Activated T-helper 17 cell treated with anti-CD3 and anti-CD28 coated beads, Interleukin-2, amount 50 U/mL, for 72 hours (primary cell): ENCODE measurements at places on chromosomes 13 and 19. TPM values are rescaled to one million over a fixed set of nuclear protein-coding genes. Genes with fewer than 3 reads are reported as not detected.
A peak's percentile ranks its signal among the peaks of the same experiment; 100 is the strongest.

Gene GIPR
- 32.3 TPM for total RNA-seq

Gene TJP3
- total RNA-seq, result 1.5 TPM

Gene ANKLE1
- total RNA-seq, result 11.6 TPM

DNA sequence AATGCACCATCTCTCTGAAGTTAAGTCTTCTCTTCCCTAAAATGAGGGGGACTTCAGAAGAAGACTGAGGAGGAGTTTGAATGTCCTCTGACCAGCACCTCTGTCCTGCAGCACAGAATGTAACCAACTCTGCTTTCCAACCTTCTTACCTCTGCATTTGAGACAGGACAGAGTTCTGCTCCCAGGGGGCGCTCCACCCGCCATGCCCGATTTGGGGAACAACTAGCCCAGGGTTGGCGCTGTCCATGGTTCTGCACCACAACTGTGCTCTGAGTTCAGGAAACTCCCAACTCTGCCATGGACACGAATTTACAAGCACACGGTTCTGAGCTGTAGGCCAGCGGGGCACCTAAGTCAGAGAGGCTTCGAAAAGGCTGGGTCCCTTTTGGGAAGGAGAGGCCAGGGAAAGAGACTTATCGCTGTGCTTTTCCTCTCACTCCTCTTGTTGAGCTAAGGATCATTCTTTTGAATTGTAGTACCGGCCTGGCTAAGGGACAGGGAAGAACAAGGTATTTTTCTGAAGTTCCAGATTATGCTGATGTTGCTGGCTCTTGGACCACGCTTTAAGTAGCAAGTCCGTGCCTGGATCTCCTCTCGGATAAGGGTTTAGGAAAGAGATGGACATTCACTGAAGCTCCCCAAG, 22.2 kb downstream of the SIGLEC5 start:
- ATAC-seq, result peak; percentile 24

GRCh38 chr13:113089693-113090414, 15.7 kb upstream of the F7 start:
- ATAC-seq, result no peak

DNA sequence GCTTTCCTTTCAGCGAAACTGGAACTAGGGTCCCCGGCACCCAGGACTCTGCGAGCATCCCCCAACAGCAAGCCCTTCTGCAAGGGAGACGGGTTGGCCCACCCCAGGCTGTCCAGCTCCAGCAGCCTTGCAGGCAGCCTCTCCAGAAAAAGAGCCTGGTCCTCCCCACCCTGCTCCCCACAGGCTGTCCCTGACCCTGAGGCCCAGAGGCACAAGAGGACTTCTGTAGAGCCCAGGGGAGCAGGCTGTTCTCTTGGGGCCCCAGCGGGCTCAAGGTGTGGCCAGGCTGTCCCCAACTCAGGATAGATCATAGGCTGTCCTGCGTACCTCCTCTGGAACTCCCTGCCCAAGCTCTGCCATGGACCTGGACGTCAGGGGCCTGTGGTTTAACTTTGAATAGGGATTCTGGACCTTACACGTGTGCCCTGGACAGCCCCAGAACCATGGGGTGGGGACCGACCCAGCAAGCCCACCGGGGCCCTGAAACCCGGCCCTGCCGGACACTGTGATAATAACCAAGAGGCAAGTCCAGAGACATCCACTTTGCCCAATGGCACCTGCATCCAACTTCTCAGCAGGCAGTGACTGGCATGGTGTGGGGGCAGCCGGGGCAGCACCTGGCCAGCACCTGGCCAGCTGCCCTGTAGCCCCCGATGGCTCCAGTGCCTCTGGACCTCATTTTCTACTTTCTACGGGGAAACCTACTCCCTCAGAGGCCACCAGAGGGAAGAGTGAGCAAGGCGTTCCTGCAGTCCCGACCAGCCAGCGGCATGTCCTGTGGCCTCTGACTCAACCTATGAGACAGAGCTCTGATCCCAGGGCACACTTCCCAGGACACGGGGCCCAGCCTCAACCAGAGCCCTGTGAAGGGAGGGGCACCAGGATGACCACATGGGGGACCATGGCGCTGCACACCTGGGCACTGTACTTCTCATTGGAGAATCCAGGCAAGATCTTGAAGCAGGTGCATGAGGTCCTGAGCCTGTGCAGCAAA, 50.9 kb upstream of the TPM4 start:
- peak; percentile 20 for ATAC-seq

DNA sequence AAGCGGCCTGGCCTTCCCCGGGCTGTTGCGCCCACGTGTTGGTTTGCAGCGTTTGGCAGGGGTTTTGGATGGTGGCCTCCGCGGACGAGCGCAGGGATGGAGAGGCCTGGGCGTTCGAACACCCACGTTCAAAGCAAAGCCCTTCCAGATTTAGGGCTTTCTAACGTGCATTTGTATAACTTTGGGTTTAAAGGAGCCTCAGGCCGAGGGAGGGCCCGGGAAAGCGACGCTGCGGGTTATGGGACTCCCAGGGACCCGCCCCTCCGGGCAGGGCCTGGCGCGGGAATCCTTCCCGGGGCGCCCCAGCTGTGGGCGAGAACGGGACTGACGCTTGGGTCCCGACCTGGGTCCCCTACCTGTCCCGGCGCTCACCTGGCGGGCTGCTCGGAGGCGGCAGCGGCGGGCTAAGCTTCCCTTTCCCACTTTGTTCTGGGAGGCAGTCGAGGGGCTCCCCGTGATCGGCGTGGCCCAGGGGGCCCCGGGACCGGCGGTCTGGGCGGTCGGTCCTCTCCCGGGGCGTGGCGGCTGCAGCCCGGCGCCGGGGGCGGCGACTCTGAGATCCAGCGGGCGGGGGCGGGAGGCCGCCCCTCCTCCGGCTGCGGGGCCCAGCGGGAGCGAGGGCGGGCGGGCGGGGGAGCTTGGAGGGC, at the start of gene FBXO17:
Gene FBXO17 (minus strand): TSS at position 529 of the 647 bp plus-strand sequence. CDS start 25,423 bp downstream, outside the sequence.
- ATAC-seq, result no peak
